ENCODE measurements at places on chromosomes 13 and 19. TPM values are rescaled to one million over a fixed set of nuclear protein-coding genes. Genes with fewer than 3 reads are reported as not detected.

SULT2B1 gene
- total RNA-seq: not detected

CFAP97D2 gene
- total RNA-seq: not detected

NLRP5 gene
- total RNA-seq: not detected

MATK gene
- 0.65 TPM for total RNA-seq

RFPL4AL1 gene
- not detected for total RNA-seq

SAMD1 gene
- 19.3 TPM for total RNA-seq

ZNF345 gene
- total RNA-seq: 3.5 TPM

FCHO1 gene
- total RNA-seq: 0.43 TPM

TMEM59L gene
- total RNA-seq: 0.65 TPM

TRIP10 gene
- 52.0 TPM for total RNA-seq

KLK15 gene
- total RNA-seq: not detected

PLA2G4C gene
- total RNA-seq: 5.6 TPM

UPK1A gene
- total RNA-seq: not detected

ZNF729 gene
- not detected for total RNA-seq

TSC22D1 gene
- 49.0 TPM for total RNA-seq

All from articular chondrocyte of knee joint (primary cell).